ENCODE measurements at places on chromosomes 3 and 15. TPM values are rescaled to one million over a fixed set of nuclear protein-coding genes. Genes with fewer than 3 reads are reported as not detected.

The SUSD5 gene
- total RNA-seq, result not detected

The STAC gene
- total RNA-seq, result not detected

The AMOTL2 gene
- not detected for total RNA-seq

The C2CD4A gene
- total RNA-seq, result not detected

The SLC12A1 gene
- not detected for total RNA-seq

The PLSCR1 gene
- 40.1 TPM for total RNA-seq

The EMC7 gene
- 31.1 TPM for total RNA-seq

The FAM43A gene
- total RNA-seq, result 2.5 TPM

The UQCC5 gene
- 11.7 TPM for total RNA-seq

The CLPX gene
- total RNA-seq, result 36.4 TPM

DNA sequence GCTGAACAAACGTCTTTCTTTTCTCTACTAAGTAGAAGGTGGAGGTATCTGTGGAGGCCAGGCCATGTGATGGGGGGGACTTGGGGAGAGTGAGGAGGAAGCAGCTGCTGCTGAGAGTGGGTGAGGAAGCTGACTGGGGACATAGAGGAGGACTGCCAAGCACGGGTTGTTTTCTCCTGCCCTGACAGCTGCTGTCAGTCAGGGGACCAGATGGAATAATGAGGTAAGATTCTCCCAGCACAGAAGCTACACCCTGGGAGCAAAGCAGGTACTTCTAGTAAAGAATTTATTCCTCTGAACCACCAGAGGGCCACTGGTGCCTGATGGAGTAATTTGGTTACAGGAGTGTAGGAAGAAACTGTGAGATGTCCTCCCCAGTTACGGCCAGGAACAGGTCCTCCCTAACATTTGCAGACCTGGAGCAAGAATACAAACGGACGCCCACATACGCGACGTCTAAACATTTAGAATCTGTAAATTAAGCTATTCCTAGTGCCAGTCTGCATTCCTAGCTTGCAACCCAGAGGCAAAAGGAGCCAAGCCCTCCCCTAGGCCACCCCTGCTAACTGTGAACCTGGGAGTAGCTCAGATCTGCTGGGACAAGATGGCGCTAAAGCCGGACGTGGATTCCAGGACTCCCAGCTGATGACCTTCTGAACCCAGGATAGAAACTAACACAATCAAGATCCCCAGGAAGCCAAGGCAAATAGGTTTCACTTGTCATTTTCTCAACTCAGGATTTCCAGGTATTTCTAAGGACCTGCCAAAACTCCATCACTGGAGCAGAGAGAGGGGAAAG lies 14.8 kb downstream of the CRYGS start:
- no peak overlapping the region for H3K27ac ChIP-seq
- H3K36me3 ChIP-seq, result no peaks in the 10 kb centered on the region
- peaks cover 11% of the 10 kb centered on the region for H3K4me1 ChIP-seq
- no peaks in the 10 kb centered on the region for H3K27me3 ChIP-seq

DNA sequence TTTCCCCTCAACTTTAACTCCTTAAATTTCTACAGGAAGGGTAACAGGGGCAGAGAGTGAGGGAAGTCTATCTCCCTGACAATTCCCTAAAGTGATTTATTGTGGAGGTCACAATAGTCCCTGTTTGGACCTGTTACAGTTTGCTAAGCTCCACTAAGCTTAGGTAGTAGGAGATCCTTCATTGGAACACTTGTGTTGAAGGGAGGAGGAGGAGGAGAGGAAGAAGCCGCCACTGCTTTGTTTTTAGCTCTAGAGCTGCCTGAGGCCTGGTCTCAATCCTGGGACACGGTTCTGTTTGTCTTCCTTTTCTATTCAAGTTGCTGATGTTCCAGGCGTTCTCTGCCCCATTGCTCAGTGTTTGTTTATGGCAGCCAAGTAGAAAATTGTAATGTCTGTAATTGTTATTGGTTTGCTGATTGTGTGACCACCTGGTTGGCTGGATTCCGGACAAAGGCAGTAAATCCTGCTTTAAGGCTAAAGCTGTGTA lies 48.4 kb downstream of the HES1 start:
- H3K4me3 ChIP-seq, result no peak overlapping the region
- H3K4me1 ChIP-seq, result no peaks in the 10 kb centered on the region
- no peaks in the 10 kb centered on the region for H3K36me3 ChIP-seq
- DNase-seq, result no peak

DNA sequence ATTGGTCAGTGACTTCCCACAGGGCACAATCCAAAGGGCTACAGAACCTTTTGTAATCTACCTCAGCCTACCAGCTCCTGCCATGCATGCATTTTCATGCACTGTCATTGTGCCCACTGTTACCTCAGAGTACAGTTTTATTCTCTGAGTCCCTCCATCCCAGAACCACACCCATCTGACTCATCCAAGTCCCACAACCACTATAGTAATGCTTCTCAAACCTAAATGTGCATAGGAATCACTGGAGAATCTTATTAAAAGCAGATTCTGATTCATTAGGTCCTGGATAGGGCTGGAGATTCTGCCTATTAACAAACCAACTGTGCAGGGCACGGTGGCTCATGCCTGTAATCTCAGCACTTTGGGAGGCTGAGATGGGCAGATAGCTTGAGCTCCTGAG lies 3.7 kb upstream of the B3GALNT1 start:
- no peaks in the 10 kb centered on the region for H3K27me3 ChIP-seq
- H3K4me3 ChIP-seq, result no peak overlapping the region
- no peaks in the 10 kb centered on the region for H3K4me1 ChIP-seq
- DNase-seq, result no peak

- no peak overlapping the region for H3K4me3 ChIP-seq
- no peaks in the 10 kb centered on the region for H3K4me1 ChIP-seq
- no peaks in the 10 kb centered on the region for H3K27me3 ChIP-seq
- H3K36me3 ChIP-seq, result no peaks in the 10 kb centered on the region
- no peak overlapping the region for H3K27ac ChIP-seq
Observed at GRCh38 chr3:127428344-127428997, 140.6 kb upstream of the PRR20G start.

DNA sequence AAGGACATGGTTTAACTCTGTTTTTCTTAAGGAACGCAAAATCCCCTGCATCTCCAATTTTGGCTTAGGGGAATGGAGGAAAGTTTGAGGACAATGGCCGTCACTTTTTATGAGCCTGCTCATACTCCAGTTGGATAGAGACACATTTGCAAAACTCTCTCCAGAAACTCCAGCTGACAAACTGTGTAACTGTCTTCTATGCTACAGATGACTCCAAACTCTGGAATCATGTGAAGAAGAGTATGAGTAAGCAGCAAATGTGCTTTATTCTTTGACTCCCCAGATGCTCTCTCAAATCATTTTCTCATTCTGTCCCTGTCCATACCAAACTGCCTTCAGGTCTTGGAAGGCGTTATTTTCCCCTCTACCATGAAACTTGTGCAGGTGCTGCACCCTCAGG lies 226.5 kb upstream of the GPR149 start:
- no peak overlapping the region for H3K27ac ChIP-seq
- no peak overlapping the region for H3K4me3 ChIP-seq
- no peaks in the 10 kb centered on the region for H3K36me3 ChIP-seq
- DNase-seq, result no peak
- H3K4me1 ChIP-seq, result no peaks in the 10 kb centered on the region
- H3K27me3 ChIP-seq, result no peaks in the 10 kb centered on the region

DNA sequence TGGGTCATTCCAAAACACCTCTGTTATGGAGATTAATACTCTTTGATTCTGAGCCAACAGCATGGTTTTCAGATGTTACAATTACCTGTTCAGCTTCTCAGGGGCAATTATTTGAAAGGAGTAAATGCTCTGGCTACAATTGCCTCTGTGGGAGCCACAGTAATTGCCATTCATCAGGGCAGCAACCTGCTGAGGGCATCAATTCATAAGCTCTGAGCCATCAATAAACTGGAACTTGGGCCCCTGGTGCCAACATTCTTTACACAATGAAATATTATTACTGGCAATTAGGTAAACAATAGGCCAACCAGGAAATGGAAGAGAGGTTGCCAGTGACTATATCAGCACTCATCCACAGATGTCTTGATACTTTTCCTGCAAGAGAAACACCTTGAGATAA lies 660.8 kb downstream of the MECOM start:
- H3K4me1 ChIP-seq, result no peaks in the 10 kb centered on the region
- H3K36me3 ChIP-seq, result no peaks in the 10 kb centered on the region
- no peak for DNase-seq
- no peaks in the 10 kb centered on the region for H3K27me3 ChIP-seq
- H3K27ac ChIP-seq, result no peak overlapping the region
- no peak overlapping the region for H3K4me3 ChIP-seq

DNA sequence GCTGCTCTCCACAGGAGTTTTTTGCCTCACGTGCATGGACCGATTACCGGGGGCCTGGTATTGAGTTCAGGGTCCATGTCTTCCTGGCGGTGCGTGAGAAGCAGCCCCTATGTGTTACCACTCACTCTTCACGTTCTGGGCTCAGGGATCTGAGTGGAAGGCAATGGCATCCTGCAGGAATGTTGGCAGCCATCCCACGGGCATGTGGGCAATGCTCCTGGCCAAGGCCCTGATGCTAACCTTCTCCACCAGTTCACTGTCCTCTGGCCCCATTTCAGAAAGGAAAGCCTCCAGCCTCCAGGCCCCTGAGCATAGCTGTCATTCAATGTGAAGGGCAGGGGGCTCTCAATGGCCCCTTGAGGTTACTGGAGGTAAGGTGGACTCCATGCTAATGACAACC lies 43.0 kb upstream of the KY start:
- DNase-seq, result no peak
- H3K27ac ChIP-seq, result no peak overlapping the region
- H3K4me1 ChIP-seq, result no peaks in the 10 kb centered on the region
- no peaks in the 10 kb centered on the region for H3K36me3 ChIP-seq
- H3K27me3 ChIP-seq, result no peaks in the 10 kb centered on the region

GRCh38 chr15:41490355-41490754 lies 3.3 kb upstream of the ITPKA start:
- DNase-seq, result no peak
- peaks cover 11% of the 10 kb centered on the region for H3K4me1 ChIP-seq
- H3K4me3 ChIP-seq, result no peak overlapping the region

DNA sequence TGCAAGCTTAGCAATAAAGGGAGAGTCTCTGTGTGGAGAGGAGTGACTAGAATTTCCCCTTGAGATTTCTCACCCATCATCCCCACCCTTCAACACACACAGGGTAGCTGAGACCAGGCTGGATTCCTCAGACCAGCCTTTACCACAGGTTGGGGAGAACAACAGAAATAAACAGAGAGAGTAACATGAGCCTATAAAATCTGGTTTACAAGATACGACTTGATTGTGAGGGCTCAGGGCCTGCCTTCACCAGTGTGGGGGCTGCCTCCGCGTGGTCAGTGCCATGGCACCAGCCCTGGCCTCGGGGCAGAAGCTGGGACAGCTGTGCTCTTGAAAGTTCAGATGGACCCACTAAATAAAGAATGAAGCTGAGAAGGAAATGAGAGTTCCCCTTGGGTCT lies 14.6 kb upstream of the MAGEF1 start:
- DNase-seq, result no peak
- H3K27me3 ChIP-seq, result no peaks in the 10 kb centered on the region
- H3K27ac ChIP-seq, result no peak overlapping the region
- H3K36me3 ChIP-seq, result no peaks in the 10 kb centered on the region

- H3K4me3 ChIP-seq, result no peak overlapping the region
- H3K36me3 ChIP-seq, result no peaks in the 10 kb centered on the region
- H3K4me1 ChIP-seq, result no peaks in the 10 kb centered on the region
- no peak overlapping the region for H3K27ac ChIP-seq
- no peaks in the 10 kb centered on the region for H3K27me3 ChIP-seq
Observed at GRCh38 chr3:113329757-113330156, 111.5 kb downstream of the CFAP44 start.

DNA sequence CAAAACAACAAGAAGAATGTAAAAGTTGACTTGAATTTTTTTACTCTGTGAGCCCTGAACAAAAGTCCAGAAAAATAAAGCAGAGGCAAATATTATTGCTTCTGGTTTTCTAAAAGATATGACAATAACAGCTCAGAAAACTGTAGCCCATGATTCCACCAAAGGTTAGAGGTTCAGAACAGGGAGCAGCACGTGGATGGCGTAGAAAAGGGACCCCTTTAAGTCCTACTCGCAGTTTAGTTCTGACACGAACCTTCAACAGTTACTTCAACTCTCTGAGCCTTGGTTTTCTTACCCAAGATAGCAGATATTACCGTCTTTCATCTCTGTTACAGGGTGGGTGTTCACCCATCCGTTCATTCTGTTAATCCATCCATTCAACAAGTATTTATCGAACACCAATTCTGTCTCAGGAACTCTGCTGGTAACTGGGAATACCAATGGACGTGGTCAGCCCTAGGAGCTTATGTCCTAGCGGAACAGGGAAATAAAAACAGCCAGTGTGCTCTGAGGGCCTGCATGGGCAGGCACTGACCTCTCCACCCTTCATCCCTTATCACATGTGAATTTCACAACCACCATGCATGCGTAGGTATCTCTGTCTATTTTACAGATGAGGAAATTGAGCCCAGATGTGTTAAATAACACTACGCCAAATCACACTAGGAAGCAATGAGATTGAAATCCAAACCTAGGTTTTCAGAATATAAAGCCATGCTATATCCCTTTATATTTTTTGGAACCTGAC lies 274.2 kb upstream of the ICE2 start:
- no peaks in the 10 kb centered on the region for H3K27me3 ChIP-seq
- H3K4me1 ChIP-seq, result no peaks in the 10 kb centered on the region
- no peaks in the 10 kb centered on the region for H3K36me3 ChIP-seq
- H3K27ac ChIP-seq, result no peak overlapping the region

GRCh38 chr3:14767245-14768051 lies 51.3 kb upstream of the FGD5 start:
- H3K4me1 ChIP-seq, result no peaks in the 10 kb centered on the region
- no peak overlapping the region for H3K27ac ChIP-seq
- H3K27me3 ChIP-seq, result no peaks in the 10 kb centered on the region

DNA sequence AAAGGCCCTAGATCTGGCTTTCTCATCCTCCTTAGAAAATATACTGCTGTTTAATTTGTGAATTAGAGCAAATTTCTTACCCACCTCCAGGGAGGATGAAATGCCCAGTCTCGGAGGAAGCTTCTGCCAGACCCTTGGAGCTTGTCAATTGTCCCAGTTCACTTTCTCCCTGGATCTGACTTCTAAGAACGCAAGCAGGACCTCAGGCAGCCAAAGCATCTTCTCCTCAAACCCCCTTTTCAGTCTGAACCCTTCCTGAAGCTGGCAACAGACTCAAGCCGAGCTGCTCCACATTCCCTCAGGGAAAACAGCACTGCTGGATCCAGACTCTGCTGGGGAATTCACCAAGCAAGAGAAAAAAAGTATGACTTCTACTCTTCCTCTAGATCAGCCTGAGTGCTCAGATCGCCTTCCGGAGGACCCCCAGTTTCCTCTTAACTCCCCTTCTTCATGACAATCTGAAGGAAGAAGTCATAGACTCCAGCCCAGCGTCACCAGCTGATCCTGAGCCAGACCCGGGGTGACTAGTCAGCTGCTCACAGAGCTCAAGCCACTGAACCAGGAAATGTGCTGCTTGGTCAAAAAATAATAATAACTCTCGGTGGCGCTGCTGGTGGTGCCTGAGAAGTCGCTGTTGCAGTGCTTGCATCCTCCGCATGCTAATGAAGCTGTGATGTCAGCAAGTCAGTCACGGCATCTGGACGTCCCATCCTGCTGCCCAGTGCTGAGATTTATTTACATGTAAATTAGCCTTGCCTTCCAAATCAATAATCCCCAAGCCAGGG lies at the start of gene PRICKLE2:
Gene PRICKLE2 (minus strand): TSS at position 641 of the 785 bp plus-strand sequence. CDS start 26,539 bp downstream, outside the sequence.
- H3K4me1 ChIP-seq, result no peaks in the 10 kb centered on the region
- no peaks in the 10 kb centered on the region for H3K36me3 ChIP-seq
- no peak for DNase-seq
- H3K27me3 ChIP-seq, result no peaks in the 10 kb centered on the region

- no peak overlapping the region for H3K4me3 ChIP-seq
- no peaks in the 10 kb centered on the region for H3K4me1 ChIP-seq
- no peak overlapping the region for H3K27ac ChIP-seq
- DNase-seq, result no peak
- no peaks in the 10 kb centered on the region for H3K36me3 ChIP-seq
Observed at GRCh38 chr3:182349051-182349450, 444.3 kb upstream of the ATP11B start.

All from naive thymus-derived CD4-positive, alpha-beta T cell (primary cell).